ENCODE measurements at places on chromosomes 5 and 9. TPM values are rescaled to one million over a fixed set of nuclear protein-coding genes. Genes with fewer than 3 reads are reported as not detected.

The GFI1B gene
- total RNA-seq: 2.6 TPM

The ADAMTS2 gene
- total RNA-seq: 9.2 TPM

The BTNL3 gene
- total RNA-seq: 62.2 TPM

The C9orf50 gene
- total RNA-seq: not detected

The LRRC26 gene
- 63.0 TPM for total RNA-seq

The FOXD4L5 gene
- 0.14 TPM for total RNA-seq

The EGFL7 gene
- total RNA-seq: 15.9 TPM

The CTXN3 gene
- total RNA-seq: not detected

The NR6A1 gene
- 5.6 TPM for total RNA-seq

The FAM200C gene
- total RNA-seq: 1.9 TPM

The STKLD1 gene
- 1.4 TPM for total RNA-seq

The SOWAHA gene
- total RNA-seq: 44.5 TPM

The FABP6 gene
- total RNA-seq: not detected
